Epithelial cell of esophagus (primary cell): ENCODE measurements at places on chromosomes 1 and 21.

DNA sequence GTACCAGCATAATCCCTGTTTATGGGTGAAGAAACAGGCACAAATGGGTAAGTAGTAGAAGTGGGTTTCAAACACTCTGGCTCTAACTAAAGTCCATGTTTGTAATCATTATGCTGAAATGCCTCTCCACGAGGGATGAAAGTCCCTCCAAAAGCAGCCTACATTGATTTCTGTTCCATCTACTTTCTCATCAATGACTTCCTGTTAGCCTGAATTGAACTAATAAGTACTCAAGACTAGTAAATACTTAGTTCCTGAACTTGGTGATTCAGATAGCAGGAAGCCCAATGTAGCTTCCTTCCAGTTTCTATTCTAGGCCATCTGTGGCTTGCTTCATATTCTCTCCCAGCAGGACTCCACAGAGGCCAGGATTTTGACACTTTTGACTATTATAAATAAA, 11.3 kb upstream of the BACH1 start:
- DNase-seq: peak; percentile 38

DNA sequence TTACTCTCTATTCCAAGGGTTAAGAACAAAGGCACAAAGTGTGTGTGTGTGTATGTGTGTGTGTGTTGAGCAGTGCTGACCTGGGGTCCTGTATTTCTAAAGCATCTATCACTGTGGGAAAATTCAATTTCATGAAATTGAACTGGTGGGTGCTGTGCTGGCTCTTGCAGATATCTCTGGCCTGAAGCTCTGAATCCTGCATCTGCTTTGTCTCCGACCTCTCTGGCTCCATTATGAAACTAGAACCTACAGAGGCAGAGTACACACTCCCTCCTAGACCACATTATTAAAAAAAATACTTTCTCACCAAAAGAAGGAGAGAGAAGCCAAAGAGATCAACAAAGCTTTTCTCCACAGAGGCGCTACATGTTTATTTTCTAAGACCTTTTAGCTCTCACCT, 88.4 kb upstream of the PDE4B start:
- no peak for DNase-seq

DNA sequence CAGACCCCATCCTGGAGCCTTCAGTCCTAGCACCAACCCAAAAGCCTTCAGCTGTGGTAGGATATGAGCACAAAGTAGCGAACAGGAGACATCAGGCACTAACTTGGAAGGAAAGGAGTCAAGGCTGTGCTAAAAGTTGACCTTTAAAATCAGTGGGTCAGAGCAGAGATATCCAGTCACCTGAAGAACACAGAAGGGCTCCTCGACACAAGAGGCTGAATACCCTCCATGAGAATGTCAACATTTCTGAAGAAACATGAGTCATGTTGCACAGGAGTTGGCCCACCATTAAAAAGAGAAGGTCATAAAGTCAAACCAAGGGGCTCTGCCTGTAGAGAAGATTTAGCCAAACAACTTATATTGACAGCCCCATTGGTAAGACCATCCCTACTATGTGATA, 172.5 kb downstream of the PLPP3 start:
- DNase-seq: no peak

DNA sequence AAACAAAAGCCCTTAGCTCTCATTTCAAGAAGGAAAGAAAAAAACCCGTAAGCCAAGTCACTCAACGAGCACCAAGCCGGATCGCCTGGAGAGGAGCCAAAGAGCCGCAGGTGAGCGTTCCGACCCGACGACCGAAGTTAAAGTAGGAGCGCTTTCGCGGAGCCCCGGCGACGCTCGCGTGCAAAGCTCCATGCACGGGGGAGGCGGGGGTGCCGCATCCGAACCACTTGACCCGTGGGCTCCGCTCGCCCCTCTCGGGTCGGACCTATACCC, 382 bp downstream of the GPBP1L1 start:
- DNase-seq: peak; percentile 61

- peak; percentile 73 for DNase-seq
Observed at GRCh38 chr1:17204546-17205440, at the start of gene PADI1. PADI1 (plus strand) TSS chr1:17205128; CDS start chr1:17205218, 90 bp downstream.

GRCh38 chr1:168466092-168466713, 77.6 kb downstream of the XCL2 start:
- peak; percentile 83 for DNase-seq

DNA sequence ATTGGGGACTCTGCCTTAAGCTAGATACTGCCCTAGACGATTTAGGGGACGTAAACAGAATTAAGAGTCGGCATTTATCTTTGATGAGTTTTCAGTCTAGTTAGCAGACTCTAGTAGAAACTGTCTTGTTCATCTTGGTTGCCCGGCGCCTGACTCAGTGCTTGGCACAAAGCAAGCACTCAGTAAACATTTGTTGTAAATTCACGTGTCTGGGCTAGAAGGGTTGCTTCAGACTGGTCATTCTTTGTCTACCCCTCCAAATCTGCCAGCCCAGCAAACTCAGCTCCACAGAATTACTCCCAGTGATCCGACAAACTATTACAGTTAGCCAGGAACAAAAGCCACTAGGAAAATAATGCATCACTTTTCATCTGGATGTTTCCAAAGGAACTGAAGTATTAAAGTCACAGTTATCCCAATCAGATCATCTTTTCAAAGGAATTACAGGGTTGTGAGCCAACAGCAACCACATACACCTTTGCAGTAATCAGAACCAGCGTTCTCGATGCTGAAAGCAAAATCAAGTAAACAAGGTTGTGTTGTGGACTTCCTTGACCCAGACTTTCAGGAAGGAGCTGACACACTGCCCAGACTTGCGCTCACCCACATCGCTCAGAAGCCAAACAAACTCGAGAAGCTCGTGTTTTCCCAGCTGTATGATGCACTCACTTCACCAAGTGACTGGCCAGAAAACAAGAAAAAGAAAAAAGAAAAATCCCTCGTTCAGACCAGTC, 66.5 kb upstream of the GADD45A start:
- peak; percentile 96 for DNase-seq

DNA sequence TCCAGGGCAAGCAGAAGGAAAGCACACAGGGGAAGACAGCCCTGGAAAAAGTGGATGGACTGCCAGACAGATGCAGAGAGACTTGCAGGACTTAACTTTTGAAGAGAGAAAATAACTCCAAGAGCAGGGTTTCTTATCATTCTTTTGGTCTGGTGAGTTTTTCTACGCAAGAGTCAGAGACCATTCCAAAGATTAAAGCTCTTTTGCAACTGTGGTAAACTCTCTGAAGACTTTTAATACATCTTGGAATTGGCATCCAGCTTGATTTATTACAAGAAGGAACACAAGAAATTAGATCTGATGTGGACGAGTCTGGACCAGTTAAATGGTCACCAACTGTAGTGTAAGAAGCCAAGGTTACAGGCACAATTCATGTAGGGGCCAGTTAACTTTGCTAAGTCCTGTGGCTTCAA, 153.4 kb downstream of the SIPA1L2 start:
- DNase-seq: no peak

- no peak for DNase-seq
Observed at GRCh38 chr1:205517763-205518162, 13.3 kb downstream of the CDK18 start.

DNA sequence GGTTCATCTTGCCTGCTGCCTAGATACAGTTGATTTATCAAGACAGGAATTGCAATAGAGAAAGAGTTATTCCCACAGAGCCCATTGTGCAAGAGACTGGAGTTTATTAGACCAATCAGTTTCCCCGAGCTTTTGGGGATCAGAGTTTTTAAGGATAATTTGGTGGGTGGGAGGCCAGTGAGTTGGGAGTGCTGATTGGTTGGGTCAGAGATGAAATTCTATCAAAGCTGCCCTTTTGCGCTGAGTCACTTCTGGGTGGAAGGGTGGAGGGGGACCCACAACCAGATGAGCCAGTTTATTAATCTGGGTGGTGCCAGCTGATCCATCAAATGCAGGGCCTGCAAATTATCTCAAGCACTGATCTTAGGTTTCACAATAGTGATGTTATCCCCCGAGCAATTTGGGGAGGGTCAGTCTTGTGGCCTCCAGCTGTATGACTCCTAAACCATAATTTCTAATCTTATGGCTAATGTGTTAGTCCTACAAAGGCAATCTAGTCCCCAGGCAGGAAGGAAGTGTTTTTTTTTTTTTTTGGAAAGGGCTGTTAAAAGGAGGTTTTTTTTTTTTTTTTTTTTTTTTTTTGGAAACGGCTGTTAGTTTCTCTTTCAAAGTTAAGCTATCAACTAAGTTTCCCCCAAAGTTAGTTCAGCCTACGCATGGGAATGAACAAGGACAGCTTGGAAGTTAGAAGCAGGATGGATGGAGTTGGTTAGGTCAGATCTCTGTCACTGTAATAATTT, 7.4 kb downstream of the SLC16A4 start:
- DNase-seq: peak; percentile 45

GRCh38 chr1:207651583-207651982, 6.7 kb downstream of the CR1L start:
- DNase-seq: no peak

- no peak for DNase-seq
Observed at GRCh38 chr1:239960366-239960765, 131.3 kb upstream of the FMN2 start.

GRCh38 chr1:162977944-162978568, 91.1 kb upstream of the RGS4 start:
- no peak for DNase-seq

GRCh38 chr1:237043846-237044636, 2.1 kb downstream of the RYR2 start:
- DNase-seq: no peak

DNA sequence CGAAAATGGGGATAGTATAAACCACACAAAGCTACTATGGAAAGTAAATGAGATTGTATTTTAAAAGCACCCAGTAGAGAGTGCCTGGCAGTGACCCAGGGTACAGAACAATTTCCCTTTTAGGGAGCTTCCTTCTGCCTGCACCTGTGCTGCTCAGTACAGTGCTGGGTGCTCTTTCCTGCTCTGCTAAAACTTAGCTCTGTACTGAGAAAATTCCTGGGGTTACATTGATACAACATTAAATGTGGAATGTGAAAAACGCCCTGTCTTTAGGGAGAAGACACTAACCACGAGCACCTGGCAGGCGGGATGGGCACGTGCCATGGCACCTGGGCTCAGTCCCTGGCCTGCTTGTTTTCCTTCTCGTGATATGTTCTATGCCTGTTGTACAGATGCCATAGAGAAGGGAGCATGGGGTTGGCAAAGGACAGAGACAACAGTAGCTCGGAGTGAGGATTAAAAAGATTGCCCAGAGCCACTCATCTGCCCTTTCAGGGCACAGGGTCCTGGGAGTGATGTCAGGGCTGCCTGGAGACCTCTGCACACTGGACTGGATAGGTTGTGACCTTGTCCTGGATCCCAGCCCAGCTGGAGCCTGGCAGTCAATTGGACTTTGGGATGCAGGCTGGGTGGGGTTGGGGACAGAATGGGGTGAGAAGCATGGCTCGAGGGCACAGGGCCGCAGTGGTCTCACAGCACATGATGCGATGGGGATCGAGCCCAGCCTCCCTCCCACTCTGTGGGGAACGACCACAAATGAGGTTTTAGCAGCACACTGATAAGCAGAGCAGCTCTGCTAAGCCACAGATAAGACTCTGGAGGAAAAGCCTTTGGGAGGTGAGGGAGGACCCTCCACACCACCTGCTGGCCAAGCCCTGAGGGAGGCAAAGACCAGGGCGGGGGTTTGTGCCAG, 4.2 kb downstream of the SPATA46 start:
- DNase-seq: no peak

- peak; percentile 93 for DNase-seq
Observed at GRCh38 chr21:28687586-28687985, 305.1 kb downstream of the LTN1 start.

DNA sequence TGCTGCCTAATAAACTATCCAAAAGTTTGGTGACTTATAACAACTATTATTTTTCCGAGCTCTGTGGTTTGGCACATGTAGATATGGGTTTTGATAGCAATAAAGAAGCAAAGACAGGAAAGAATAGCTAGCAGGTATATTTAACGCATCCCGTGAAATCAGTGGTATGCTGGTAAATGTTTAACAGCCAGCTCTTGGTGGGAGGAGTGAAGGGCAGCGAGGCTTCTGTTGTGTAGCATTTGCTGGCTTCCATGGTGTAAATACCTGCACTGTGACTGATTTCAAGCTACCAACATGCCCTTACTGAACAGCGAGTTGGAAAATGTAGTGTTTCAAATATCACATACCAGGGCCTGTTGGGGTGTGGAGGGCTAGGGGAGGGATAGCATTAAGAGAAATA, 291.0 kb downstream of the PRDM2 start:
- no peak for DNase-seq

GRCh38 chr1:76068953-76069561, 5.5 kb upstream of the ST6GALNAC3 start:
- no peak for DNase-seq

DNA sequence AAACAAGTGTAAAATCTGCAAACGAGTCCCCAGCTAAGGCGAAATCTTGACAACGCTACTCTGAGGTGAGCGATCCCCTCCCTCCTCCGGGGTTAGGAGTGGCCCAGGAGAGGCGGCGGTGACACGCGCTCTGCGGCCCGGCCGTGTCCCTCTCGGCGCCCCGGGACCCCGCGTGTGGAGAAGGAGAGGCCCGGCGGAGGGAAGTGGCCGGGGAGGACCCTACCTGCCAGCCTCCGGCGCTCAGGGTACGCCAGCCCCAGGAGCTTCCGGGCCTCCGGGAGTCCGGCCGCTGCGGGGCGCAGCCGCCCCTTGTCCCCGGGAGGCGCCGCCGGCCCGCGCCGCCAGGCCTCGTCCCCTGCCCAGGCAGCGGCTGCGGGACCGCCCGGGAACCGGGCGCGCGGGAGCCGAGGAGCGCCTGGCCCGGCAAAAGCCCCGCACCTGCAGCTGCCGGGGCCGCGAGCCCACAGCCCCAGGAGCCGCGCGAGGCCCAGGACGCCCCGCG, 543 bp downstream of the ABCB10 start:
- peak; percentile 21 for DNase-seq

DNA sequence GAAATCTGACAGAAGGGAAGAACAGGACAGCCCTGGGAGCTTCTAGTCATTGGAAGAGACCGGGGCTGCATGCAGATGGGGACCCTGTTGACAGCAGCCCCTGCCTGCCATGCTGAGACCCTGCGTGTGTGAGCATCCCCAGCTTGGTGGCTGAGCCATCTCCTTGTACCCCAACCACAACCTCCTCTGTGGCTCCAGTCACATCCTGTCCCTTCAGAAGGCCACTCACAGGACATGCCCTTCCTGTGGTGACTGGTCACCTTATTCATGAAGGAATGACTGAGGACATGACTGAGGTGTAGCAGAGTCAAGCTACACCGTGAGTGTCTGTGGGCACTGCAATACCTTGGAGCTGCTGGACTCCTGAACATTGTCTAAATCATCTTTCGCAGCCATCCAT, 141.8 kb upstream of the ERRFI1 start:
- no peak for DNase-seq

GRCh38 chr21:30979054-30979453, 59.2 kb downstream of the KRTAP19-8 start:
- DNase-seq: no peak

DNA sequence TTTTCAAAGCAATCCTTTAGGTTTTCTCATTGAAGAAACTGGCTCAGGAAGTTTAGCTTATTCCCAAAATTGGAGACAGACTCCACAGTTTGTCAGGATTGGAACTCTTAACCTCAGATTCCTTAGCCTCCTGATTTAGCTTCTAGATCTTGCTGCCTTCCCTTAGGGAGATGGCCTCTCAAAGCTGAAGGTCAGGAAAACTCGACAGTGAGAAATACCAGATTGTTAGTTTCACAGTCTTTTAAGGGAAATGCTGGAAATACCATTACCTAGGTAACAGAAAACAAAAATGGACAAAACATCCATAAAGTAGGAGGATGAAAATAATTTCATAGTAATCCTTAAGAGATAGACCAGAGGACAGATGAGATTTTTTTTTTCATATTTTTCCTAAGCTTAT, 7.8 kb downstream of the RASAL2 start:
- DNase-seq: no peak
